Nephron progenitor cell (in vitro differentiated cells): ENCODE measurements at places on chromosomes 5 and 9.

- DNase-seq = no peak
These were observed 186.7 kb downstream of the MARCHF11 start for GRCh38 chr5:15992918-15993317.

DNA sequence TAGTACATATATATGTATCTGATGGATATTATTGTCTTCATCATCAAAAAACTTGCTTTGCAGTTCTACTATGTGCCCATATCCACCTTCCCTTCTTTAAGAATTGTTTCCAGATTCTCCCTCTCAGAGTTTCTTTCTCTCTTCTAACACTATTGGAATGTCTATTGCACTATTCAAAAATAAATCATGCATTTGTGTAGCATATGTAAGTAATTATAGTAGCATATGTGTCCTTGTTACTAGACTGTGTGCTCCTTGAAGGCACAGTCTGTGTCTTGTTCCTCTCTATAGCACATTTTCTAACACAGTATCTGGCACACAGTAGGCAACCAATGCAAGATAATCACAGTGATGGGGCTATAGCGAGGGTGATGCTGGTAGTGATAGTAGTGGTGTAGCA is 43.4 kb upstream of the TRIM32 start:
- DNase-seq = no peak

- no peak for DNase-seq
These were observed 246.1 kb upstream of the ANKH start for GRCh38 chr5:15117688-15118087.

- no peak for DNase-seq
These were observed 356.9 kb upstream of the NUDT12 start for GRCh38 chr5:103919506-103919905.

GRCh38 chr9:95175523-95175922 is 142.0 kb downstream of the FANCC start:
- no peak for DNase-seq

DNA sequence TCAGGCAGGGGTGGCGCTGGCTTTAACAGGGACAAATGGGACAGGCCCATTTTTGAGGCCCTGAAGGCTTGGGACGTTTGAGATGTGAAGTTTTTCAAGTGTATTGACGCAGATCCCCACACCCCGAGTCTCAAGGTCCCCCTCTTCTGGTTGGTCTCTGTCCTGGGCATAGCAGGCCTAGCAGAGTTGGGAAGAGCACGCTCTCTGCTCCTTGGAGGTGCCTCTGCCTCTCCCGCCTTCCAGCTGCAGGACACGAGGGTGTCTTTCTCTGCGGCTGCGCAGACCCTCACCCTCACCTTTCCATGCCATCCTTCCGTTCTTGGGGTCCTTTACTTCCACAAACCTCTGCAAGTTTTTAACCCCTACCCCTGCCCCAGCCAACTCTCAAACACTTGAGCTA is 18.6 kb downstream of the ADAMTSL2 start:
- no peak for DNase-seq

DNA sequence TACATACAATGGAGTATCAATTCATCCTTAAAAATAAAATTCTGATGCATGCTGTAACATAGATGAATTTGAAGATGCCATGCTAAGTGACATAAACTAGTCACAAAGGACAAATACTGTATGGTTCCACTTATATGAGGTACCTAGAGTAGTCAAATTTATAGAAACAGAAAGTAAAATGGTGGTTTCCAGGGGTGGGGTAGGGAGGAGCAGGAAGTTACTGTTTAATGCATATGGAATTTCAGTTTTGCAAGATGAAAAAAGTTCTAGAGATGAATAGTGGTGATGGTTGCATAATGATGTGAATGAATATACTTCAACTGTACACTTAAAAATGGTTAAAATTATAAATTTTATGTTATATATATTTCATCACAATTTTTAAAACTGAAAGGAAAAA is 57.3 kb upstream of the FNIP1 start:
- DNase-seq = no peak

GRCh38 chr5:82985763-82986162 is 91.4 kb downstream of the TMEM167A start:
- no peak for DNase-seq

DNA sequence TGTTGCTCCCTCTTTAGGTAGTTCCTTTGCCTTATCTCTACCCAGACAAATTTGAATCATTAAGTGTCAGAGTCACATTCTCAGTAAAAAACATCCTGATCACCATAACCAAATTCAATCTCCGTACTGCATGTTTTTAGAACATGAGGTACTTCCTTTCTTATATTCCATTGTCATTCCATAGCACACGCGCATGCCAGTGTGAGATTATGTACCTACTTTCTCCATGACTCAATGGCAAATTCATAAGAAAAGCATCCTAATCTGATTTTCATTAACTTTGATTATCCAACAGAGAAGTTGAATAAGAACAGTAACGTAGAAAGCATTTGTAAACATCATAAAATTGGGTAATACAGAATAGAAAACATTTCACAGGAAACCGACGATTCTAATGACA is 1118.6 kb upstream of the CDH9 start:
- DNase-seq = no peak
